ENCODE measurements at places on chromosomes 4 and X. TPM values are rescaled to one million over a fixed set of nuclear protein-coding genes. Genes with fewer than 3 reads are reported as not detected.

Gene AVPR2
- not detected for total RNA-seq

Gene WDR17
- 0.42 TPM for total RNA-seq

Gene DIPK2B
- total RNA-seq, result 74.8 TPM

Gene PRSS48
- total RNA-seq, result not detected

DNA sequence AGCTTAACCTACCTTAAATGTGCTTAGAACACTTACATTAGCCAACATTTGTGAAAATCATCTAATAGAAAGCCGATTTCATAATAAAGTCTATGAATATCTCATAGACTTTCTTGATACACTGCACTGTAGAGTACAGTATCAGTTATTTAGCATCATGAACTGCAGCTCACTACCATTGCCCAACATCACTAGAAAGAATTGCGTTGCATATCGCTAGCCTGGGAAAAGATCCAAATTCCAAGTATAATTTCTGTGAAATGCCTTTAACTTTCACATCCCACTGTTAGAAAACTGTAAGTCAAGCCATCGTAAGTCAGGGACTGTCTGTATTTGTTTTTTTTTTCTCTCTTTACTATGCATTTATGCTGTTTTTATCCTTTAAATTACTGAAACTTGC is 918.6 kb upstream of the PABPC4L start:
- no peaks in the 10 kb centered on the region for H3K36me3 ChIP-seq
- no peak for DNase-seq
- H3K27me3 ChIP-seq, result no peaks in the 10 kb centered on the region
- H3K27ac ChIP-seq, result no peak overlapping the region
- no peak overlapping the region for H3K4me3 ChIP-seq

DNA sequence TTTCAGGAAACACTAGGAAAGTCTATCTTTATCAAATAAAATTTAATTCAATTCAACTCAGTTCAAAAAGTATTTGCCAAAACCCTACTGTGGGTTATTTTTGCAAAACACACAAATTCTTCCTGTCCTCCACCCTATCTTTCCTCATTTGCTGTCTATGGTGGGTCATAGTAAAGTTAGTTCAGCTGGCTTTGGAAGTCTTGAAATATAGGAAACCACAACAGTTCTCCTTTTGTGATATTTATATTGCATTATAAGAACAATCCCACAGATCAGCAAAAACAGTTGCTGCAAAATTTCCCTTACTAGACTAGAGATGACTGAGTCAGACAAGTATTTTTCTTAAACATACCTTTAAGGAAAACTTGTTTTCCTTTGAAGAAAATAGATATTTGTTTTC is 22.2 kb downstream of the CYBB start:
- no peak overlapping the region for H3K4me3 ChIP-seq
- H3K36me3 ChIP-seq, result no peaks in the 10 kb centered on the region
- no peak overlapping the region for H3K27ac ChIP-seq
- no peak for DNase-seq

GRCh38 chrX:38954520-38954919 is 153.3 kb downstream of the MID1IP1 start:
- no peaks in the 10 kb centered on the region for H3K27me3 ChIP-seq
- no peaks in the 10 kb centered on the region for H3K4me1 ChIP-seq
- no peak overlapping the region for H3K4me3 ChIP-seq
- no peak overlapping the region for H3K27ac ChIP-seq

GRCh38 chr4:73277201-73277600 is 18.6 kb upstream of the ANKRD17 start:
- no peak for DNase-seq
- H3K4me1 ChIP-seq, result no peaks in the 10 kb centered on the region
- no peaks in the 10 kb centered on the region for H3K36me3 ChIP-seq
- no peak overlapping the region for H3K4me3 ChIP-seq
- no peak overlapping the region for H3K27ac ChIP-seq
- no peaks in the 10 kb centered on the region for H3K27me3 ChIP-seq

DNA sequence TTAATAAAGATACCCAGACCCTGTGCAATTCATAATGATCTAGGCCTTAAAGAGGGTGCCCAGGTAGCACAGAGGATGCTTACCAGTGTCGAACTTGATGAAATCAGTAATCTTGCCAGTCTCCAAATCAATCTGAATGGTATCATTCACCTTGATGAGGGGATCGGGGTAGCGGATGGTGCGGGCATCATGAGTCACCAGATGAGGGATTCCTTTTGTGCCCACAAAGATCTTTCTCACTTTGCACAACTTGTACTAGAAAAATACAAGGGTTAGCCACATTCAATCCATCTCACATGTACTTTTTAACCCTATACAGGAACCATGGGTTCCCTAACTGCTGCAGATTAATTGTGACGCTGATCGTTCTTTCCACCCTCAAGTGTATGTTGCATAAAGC is 3.3 kb downstream of the RPS4X start:
- peaks cover 52% of the 10 kb centered on the region for H3K4me1 ChIP-seq
- no peak for DNase-seq
- H3K4me3 ChIP-seq, result no peak overlapping the region

GRCh38 chr4:106875340-106875739 is 160.8 kb downstream of the DKK2 start:
- H3K27me3 ChIP-seq, result no peaks in the 10 kb centered on the region
- H3K4me3 ChIP-seq, result no peak overlapping the region
- H3K36me3 ChIP-seq, result no peaks in the 10 kb centered on the region
- no peak for DNase-seq
- H3K27ac ChIP-seq, result no peak overlapping the region

DNA sequence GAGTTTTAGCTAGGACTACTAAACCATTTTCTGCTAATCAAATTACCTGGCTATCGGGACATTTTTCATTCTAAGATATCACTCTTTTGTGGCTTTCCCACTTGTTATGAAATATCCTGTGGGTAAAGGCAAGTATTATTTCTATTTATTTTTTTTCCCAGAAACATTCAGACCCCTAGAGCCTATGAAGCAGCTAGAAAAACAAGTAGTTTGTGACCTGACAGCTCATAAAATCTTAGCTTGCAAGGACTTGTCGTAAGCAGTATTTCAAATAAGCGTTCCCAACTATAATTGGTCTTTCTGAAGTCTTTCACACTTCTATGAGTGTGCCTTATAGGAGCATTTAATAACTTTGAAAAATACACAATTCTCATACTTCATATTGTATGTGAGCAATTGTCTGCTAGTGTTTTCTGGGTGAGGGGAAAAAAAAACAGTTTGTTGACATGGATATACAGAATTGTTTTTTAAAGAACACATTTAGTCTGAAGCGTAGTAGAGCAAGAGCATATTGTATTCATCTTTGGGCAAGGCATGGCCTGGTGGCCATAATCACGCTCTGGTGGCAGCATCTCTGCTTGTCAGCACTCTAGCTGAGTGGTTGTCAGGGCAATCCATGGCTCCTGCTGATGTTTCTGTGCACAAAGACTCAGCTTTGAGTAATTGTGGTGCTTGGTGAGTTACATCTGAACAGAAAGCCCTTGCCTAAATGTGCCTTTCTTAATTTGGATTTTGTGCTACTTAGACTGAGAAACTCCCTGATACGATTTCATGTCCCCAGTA is 2.6 kb downstream of the MCUB start:
- no peak for DNase-seq
- no peaks in the 10 kb centered on the region for H3K36me3 ChIP-seq
- no peaks in the 10 kb centered on the region for H3K27me3 ChIP-seq
- no peak overlapping the region for H3K27ac ChIP-seq
- no peak overlapping the region for H3K4me3 ChIP-seq

DNA sequence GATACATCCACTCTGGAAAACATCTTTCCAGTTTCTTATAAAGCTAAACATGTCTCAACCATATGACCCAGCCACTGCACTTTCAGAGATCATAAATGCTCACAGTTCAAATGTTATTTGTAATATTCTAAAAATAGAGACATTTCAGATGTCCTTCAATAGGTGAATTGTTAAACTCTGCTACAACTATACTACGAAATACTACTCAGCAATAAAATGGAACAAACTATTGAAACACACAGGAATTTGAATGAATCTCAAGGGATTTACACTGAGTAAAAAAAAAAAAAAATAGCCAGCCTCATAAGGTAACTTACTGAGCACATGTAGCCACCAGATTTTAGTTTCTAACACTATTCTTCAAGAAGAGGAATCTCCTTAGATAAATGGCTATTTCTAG is 253.9 kb downstream of the PCDH18 start:
- H3K4me3 ChIP-seq, result no peak overlapping the region
- no peaks in the 10 kb centered on the region for H3K4me1 ChIP-seq
- DNase-seq, result no peak
- H3K27ac ChIP-seq, result no peak overlapping the region
- no peaks in the 10 kb centered on the region for H3K36me3 ChIP-seq

DNA sequence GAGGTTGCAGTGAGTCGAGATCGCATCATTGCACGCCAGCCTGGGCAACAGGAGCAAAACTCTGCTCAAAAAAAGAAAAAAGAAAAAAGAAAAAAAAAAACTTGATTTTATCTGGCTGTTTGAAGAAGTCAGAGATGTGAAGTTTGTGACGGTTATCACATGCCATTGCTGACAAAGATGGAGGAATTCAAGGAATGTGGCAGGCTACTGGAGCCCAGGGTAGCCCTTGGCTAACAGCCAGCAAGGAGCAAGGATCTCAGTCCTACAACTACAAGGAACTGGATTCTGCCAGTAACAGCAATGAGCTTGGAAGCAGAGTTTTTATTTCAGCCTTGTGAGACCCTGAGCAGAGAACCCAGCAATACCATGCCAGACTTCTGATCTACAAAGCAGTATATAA is 24.3 kb upstream of the TET2 start:
- peak; percentile 13 for DNase-seq
- H3K27me3 ChIP-seq, result no peaks in the 10 kb centered on the region
- H3K4me1 ChIP-seq, result no peaks in the 10 kb centered on the region

- no peaks in the 10 kb centered on the region for H3K36me3 ChIP-seq
- H3K27ac ChIP-seq, result no peak overlapping the region
- no peaks in the 10 kb centered on the region for H3K27me3 ChIP-seq
- no peak overlapping the region for H3K4me3 ChIP-seq
Observed at GRCh38 chrX:16465081-16465876, 184.7 kb upstream of the S100G start.

DNA sequence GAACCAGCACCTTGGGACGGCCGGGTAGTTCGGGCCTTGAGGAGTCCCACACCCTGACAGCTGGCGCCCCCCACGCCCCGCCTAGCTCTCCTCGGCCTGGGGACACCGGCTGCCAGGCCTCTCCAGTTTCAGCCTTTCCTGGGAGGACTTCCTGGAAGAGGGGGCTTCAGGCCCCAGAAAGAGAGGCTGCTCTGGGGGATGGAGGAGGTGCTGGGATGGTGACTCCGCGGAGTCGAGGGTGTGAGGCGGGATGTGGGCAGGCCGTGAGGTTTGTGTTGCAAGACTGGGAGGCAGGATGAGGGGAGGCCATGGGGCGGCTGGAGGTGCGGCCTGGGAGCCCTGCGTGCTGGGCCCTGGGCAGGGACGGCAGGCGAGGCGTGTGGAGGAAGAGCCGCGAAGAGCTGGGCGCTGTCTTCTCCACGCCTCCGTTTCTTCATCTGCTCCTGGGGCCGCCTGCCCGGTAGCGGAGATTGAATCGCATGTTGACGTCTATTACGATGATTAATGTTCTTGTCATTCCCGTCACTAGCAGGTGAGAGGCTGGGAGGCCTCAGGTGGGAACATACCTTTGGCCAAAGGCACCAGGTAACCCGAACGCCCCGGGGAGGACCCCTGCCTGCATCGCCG is 918 bp upstream of the FGFRL1 start:
- peaks cover 13% of the 10 kb centered on the region for H3K27me3 ChIP-seq
- peak; percentile 42 for DNase-seq
- no peak overlapping the region for H3K4me3 ChIP-seq
- peaks cover 9% of the 10 kb centered on the region for H3K4me1 ChIP-seq
- peaks cover 2% of the 10 kb centered on the region for H3K36me3 ChIP-seq

- H3K27me3 ChIP-seq, result no peaks in the 10 kb centered on the region
- no peaks in the 10 kb centered on the region for H3K36me3 ChIP-seq
- DNase-seq, result no peak
- no peaks in the 10 kb centered on the region for H3K4me1 ChIP-seq
Observed at GRCh38 chr4:26731351-26732035, 129.1 kb upstream of the STIM2 start.

DNA sequence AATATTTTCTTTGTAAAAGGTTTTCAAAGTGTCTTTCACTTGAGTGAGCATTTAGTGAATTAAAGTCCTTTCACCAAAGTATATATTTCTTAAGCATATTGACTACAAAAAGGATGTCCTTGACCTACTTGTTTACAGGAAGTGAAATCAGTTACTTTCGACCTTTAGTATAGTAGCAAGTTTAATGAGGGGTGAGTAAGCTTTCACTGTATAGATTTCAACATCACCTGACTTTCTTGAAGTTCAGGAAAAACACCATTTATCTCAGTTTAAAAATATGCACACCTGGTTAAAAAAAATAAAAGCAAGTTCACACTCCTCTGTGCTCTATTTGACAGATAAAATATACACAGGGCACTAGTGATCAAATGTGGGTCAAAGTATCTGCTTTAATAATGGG is 88.1 kb downstream of the CCSER1 start:
- H3K27ac ChIP-seq, result no peak overlapping the region
- peak; percentile 20 for DNase-seq
- no peak overlapping the region for H3K4me3 ChIP-seq
- peaks cover 8% of the 10 kb centered on the region for H3K4me1 ChIP-seq

DNA sequence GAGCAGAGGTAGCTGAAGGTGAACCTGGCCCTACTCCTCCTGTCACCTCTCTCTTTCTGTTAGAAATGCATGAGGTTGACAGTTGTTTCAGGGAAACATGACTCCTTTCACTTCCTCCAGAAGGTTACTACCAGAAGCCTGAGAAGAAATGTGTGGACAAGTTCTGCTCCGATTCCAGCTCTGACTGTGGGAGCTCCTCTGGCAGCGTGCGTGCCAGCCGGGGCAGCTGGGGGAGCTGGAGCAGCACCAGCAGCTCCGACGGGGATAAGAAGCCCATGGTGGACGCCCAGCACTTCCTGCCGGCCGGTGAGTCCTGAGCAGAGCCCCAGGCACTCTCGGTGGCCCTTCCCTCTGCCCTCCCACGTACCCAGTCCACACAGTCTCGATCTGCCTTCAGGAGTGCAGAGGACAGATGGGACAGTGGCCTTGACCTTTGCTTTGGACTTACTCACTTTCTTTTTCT is 61.3 kb upstream of the TLR2 start:
- H3K27me3 ChIP-seq, result no peaks in the 10 kb centered on the region
- peaks cover 16% of the 10 kb centered on the region for H3K36me3 ChIP-seq
- H3K4me1 ChIP-seq, result peaks cover 11% of the 10 kb centered on the region
- H3K4me3 ChIP-seq, result no peak overlapping the region
- no peak overlapping the region for H3K27ac ChIP-seq
